ENCODE measurements at places on chromosomes 16 and 17.

DNA sequence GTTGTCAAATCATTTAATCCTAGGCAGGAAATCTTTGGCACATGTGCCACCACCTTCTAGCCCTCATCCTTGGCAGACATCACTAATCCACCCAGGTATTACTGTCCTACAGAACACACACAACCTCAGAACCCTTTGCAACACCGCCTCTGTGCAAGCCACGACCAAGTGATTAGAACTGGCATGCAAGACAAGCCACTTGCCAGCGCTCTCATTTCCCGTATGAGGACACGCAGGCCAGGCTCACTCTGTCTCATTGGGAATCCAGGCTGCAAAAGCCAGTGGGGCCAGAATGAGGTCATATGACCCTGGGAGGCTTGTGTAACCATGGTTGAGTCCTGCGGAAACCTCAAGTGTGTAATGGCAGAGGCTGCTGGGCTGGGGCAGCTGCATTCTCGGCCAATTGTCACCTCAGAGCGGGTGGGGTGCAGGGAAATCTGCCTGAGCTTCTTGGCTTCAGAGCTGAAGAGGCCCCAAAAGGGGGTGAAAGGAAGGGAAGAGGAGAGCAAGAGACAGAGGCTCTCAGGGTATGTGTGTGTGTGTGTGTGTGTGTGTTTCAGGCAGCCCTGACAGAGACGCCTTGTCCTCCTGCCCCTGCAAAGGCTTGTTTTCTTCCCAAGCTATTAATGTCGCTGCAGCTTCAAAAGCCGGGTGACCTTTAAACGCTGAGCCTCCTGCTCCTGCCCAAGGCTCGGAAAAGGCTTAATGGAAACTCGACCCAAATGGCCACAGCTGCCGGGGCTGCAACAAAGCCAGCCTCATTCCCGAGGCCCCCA lies 43.2 kb upstream of the MRPS23 start:
- no peak for DNase-seq

GRCh38 chr17:45132320-45132571 lies at the start of gene PLCD3:
Gene PLCD3 (minus strand): TSS chr17:45132515. CDS start chr17:45132410, 105 bp downstream.
- no peak for DNase-seq

DNA sequence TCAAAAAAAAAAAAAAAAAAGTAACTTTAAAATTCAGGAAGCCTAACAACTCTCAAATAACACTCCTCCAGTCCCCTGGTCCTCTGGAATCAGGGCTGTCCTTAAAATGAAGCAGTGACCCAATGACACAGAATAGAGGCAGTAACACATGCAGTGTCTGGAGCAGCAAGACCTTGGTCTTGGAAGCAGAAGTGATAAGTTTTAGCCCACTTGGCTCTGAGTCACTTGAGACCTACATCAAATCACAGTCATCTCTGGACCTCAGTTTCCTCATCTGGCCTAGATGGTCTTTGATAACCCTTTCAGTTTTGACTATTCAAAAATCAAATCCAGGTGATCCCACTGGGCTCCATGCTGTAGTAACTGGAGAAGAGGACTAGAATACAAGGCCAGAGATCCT lies 39.0 kb downstream of the LYRM1 start:
- DNase-seq = no peak

- DNase-seq = no peak
Measured at GRCh38 chr16:60776281-60776680, 1260.0 kb downstream of the CDH8 start.

DNA sequence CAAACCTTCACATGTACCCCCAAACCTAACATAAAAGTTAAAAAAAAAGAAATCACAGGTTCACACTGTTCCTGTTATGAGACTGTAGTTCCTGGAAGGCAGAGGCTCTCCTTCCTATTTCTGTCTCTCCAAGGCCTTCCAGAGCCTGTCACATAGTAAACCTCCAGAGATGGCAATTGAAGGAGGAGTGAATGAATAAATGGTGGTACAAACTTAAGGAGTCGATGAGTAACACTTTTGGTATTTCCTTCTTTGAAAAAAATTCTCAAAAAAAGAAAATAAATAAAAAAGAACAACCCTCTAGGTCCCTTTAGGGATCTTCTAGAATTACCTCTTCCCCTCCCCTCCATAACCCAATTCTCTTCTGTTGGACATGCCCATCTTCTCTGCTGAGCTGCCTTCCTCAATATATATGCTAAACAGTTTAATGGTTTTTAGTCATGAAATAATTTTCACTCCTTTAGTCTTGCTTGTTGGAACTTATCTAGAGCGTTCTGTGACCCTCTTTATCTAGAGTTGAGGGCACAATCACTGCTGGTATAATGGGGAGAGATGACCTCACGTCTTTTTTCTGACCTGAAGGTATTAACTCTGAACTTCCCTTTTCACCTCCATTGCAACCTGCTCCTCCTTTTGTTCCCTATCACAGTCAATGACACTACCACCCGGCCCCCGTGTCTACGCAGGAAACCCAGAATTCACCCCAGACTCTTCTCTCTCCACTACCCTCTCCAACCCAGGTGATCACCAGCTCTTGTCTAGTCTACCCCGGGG lies 1.7 kb upstream of the TAF15 start:
- no peak for DNase-seq

- DNase-seq = no peak
Measured at GRCh38 chr17:29163563-29163962, 16.6 kb downstream of the MYO18A start.

DNA sequence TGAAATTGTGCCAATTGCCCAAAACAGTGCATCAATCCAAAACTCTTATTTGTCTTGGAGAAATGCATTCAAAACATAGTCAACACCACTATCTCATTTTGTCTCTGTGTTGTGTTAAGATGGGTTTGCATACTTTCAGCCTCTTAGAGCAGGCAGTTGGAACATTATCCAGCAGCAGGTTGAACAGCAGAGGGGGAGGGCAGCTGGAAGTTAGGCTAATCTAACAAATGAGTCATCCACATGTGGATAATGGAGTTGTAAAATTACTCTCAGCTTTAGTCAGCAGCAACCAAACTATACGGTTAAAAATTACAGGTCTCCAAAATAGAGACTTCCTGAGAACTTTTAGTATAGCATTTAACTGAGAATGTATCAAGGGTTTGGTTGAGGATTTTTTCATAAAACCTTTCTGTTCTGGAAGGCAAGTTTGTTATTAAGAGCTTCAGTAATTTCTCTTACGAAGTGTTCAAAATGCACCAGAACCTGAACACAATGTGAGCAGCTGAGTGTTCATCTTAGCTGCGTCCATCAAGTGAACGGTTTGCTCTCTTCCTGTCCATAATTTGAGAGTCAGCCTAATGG lies 46.3 kb downstream of the PRKCA start:
- DNase-seq = no peak

- no peak for DNase-seq
Measured at GRCh38 chr16:31420037-31420436, 8.1 kb downstream of the COX6A2 start.

GRCh38 chr17:70608193-70608592 lies 438.9 kb downstream of the KCNJ2 start:
- no peak for DNase-seq

DNA sequence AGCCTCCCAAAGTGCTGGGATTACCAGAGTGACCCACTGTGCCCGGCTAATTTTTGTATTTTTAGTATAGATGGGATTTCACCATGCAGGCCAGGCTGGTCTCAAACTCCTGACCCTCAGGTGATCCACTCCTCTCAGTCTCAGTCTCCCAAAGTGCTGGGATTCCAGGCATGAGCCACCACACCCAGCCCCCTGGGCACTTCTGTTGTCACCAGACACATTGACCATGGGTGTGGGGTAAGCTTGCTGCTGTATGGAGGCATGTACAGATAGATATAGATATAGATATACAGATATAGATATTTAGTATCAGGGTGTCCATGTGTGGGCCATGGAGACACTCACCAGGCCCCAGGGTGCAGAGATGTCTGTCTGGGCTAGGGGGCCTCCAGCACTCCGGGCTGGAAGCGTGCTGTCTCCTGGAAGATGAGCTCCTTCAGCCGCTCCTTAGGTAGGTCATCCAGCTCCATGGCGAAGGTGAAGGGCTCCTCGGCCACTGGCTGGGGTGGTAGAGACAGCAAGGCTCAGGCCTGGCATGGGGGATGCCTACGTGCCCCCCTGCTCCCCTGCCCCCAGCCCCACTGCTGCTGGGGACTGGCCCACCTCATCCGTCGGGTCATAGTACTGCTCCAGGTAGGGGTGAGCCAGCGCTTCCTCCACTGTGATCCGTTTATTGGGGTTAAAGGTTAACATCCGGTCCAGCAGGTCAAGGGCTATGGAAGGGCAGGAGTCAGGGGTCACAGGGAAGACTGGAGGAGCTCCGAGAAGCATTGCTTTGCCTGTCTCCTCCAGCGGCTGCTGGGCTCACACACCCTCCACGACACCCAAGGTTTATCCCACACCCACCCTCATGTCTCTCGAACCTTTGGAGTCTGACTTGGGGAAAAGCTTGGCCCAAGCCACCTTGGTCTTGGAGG lies 3.2 kb upstream of the GDPD3 start:
- no peak for DNase-seq

DNA sequence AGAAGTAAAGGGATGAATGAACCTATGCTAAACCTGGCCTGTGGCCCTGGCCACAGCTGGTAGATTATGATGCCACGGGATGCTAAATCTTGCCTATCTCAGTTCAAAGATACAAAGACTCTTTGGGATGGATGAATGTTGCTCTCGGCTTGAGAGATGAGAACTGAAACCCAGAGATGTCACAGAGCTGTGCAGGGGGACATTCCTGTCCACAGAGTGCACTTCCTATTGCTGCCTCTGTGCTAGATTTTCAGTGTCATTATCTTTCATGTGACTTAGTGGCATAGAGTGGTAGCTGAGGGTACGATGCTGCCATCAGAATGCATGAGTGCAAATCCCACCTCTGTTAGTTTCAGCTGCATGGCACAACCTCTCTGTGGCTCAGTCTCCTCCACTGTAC lies 2.3 kb upstream of the MT1M start:
- no peak for DNase-seq

- no peak for DNase-seq
Measured at GRCh38 chr17:16398270-16399267, 16.8 kb upstream of the TRPV2 start.

GRCh38 chr16:83700918-83701317 lies 106.9 kb upstream of the HSBP1 start:
- no peak for DNase-seq

- no peak for DNase-seq
Measured at GRCh38 chr17:21352981-21353265, 23.2 kb upstream of the KCNJ12 start.

GRCh38 chr17:73466704-73467433 lies 155.1 kb upstream of the CDC42EP4 start:
- no peak for DNase-seq

DNA sequence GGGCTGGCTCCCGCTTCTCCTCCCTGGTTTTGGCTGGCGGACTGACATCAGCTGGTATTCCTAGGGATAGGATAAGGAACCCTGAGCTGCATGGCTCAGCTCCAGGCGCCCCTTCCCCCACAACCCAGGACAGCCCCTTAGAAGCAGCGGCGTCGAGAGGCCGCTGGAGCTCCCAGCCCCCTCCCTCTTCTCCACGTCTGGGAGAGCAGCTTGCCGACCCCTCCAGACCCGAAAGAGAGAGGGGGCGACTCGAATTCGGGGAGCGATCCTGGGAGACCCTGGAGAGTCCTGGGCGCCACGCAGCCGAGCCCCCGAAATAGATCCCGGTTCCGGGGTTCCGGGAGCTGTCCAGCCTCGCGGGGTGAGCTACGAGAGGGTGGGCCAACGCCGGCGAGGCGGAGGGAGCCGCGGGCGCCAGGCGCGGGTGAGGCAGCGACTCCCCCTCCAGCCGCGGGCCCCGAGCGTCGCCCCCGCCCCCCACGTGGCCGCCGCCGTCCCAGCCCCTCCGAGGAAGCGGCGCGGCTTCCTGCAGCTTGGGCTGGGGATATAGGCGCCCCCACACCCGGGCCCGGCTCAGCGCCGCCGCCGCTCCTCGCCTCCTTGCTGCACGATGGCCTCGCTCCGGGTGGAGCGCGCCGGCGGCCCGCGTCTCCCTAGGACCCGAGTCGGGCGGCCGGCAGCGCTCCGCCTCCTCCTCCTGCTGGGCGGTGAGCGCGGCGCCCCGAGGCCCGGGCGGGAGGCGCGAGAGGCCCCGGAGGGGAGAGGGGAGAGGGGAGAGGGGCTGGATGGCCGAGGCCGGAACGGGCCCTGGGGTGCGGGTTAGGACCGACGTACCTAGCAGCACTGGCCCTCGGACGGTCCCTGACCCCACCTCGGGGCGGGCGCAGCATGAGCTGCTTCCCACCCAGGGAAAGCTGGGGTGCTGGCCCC lies at the start of gene RAMP2:
Gene RAMP2 (plus strand): TSS at position 576 of the 930 bp plus-strand sequence. CDS start 35 bp downstream, at position 611.
- no peak for DNase-seq

GRCh38 chr17:38327936-38328335 lies 15.8 kb downstream of the GPR179 start:
- no peak for DNase-seq

- DNase-seq = no peak
Measured at GRCh38 chr16:67539691-67540635, 11.3 kb downstream of the RIPOR1 start.

DNA sequence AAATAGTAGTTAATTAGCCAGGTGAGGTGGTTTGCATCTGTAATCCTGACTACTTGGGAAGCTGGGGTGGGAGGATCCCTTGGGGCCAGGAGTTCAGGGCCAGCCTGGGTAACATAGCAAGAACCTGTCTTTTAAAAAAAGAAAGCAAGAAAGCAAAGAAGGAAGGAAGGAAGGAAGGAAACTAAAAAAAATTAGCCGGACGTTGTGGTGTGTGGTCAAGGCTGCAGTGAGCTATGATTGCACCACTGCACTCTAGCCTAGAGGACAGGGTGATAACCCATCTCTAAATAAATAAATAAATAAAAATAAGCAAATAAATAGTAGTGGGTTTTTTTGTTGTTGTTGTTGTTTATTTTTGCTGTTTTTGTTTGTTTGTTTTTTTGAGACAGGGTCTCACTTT lies 39.3 kb upstream of the MAP2K6 start:
- DNase-seq = no peak
